Immature natural killer cell (primary cell): ENCODE measurements at places on chromosomes 6 and 20.

DNA sequence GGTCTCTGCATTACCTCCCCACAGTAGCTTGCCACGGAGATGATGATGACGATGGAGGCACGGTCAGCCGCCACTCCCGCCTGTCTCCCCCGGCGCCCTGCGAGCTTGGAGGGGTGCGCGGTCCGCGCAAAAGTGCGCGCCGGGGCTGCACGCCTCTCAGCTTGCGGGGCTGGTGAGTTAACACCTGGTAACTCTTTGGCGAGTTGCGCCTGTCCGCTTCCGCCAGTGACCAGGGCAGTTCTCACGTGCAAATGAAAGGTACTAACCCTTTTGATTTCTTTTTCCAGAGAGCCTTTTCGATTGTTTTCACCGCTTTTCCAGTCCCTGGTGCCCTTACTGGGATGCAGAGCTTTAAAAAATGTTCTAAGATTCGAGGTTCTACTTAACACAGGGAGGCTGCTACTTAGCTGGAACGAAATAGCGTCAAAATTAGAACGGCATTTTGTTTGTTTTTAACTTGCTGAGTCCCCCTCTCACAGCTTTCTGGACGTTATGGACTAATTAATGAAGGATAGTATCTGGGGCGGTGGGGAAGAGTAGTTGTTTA is 6.2 kb downstream of the GRIK2 start:
- no peak overlapping the region for H3K27ac ChIP-seq
- H3K36me3 ChIP-seq, result peaks cover 4% of the 10 kb centered on the region
- H3K4me3 ChIP-seq, result no peak overlapping the region
- H3K27me3 ChIP-seq, result peaks cover 3% of the 10 kb centered on the region

- H3K36me3 ChIP-seq, result no peaks in the 10 kb centered on the region
- H3K4me3 ChIP-seq, result no peak overlapping the region
- peaks cover 9% of the 10 kb centered on the region for H3K4me1 ChIP-seq
- peak; percentile 12 for DNase-seq
- peaks cover 12% of the 10 kb centered on the region for H3K27me3 ChIP-seq
- no peak overlapping the region for H3K27ac ChIP-seq
Measured at GRCh38 chr20:6765469-6766058, 1.9 kb upstream of the BMP2 start.

DNA sequence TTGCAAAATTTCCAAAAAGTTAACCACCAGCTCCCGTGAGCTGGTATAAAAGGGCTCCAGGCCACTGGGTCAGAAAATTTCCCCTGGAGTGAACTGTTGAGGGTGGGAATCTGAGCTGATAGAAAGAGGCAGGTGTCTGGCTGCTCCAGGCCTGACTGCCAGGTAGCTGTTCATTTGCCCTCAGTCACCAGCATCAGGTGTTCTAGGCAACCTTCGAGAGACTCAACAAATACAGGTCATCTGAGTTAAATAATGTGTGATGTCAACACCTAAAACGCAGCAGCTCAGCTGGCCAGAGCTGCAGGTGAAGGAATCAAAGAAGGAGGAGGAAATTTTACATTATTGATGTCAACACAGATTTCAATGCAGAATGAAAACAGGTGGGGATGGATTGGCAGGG is 46.7 kb downstream of the KCNK5 start:
- no peak overlapping the region for H3K27ac ChIP-seq
- H3K36me3 ChIP-seq, result no peaks in the 10 kb centered on the region

DNA sequence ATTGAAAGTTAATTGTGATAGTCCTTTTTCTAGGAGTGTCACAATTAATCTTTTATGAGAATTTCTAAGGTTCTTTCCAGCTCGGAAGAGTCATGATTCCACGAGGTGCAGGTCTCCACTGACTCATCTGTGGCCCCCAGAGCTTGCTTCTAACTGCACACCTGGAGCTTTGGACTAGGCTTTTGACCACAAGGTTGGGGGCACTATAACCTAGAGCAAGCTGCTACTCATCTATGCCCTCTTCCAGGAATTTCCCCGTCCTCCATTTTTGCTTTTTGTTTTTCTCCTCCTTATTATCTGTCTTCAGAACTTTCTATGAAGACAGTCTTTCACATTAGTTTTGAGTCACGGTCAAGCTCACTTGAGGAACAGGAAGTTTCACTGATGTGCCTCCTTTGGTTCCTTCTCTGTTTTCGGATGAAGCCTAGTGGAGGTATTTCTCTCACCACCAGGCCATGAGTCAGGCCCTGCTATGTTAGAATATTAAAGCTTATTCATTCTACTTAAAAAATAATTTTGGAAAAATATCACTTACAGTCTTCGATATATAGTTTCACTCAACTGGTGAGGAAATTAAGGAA is 119.2 kb upstream of the INSM1 start:
- no peaks in the 10 kb centered on the region for H3K4me1 ChIP-seq
- H3K27me3 ChIP-seq, result peaks cover 5% of the 10 kb centered on the region
- H3K27ac ChIP-seq, result no peak overlapping the region
- no peaks in the 10 kb centered on the region for H3K36me3 ChIP-seq

DNA sequence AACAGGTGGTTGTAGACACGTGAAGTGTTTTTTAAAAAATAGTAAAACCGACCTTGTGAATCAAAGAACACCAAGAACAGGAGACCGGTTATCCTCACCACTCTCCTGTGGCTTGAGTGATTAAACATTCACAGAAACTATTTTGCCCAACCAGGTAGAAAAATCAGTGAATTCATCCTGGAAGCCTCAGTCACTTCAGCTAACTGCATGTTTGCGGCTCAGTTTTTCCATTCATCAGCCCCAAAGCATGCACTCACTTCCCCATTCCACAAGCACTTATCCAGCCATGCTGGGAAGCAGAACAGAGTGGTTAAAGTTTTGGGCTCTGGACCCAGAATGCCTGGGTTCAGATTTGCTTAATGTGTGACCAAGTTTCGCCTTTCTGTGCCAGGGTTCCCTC is 2.4 kb downstream of the LRRN4 start:
- peaks cover 20% of the 10 kb centered on the region for H3K27me3 ChIP-seq
- H3K27ac ChIP-seq, result no peak overlapping the region
- peaks cover 7% of the 10 kb centered on the region for H3K36me3 ChIP-seq
- no peak overlapping the region for H3K4me3 ChIP-seq

DNA sequence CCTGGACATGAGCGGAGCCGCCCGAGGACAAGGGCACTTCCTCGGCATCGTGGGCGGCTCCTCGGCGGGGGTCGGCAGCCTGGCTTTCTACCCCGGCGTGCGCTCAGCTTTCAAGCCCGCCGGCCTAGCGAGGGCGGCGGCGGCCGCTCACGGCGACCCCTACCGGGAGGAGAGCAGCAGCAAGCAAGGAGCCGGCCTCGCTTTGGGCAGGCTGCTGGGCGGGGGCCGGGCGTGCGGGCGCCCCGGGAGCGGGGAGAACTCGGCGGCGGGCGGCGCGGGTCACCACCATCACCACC is 6.7 kb downstream of the PRDM13 start:
- H3K36me3 ChIP-seq, result no peaks in the 10 kb centered on the region
- H3K27me3 ChIP-seq, result peaks cover 14% of the 10 kb centered on the region
- DNase-seq, result no peak
- peak overlapping the region; percentile 79 for H3K4me3 ChIP-seq
- peaks cover 22% of the 10 kb centered on the region for H3K4me1 ChIP-seq

- H3K4me1 ChIP-seq, result peaks cover 53% of the 10 kb centered on the region
- peak overlapping the region; percentile 48 for H3K27ac ChIP-seq
- no peak for DNase-seq
Measured at GRCh38 chr20:32831982-32832381, 12.2 kb downstream of the MAPRE1 start.

DNA sequence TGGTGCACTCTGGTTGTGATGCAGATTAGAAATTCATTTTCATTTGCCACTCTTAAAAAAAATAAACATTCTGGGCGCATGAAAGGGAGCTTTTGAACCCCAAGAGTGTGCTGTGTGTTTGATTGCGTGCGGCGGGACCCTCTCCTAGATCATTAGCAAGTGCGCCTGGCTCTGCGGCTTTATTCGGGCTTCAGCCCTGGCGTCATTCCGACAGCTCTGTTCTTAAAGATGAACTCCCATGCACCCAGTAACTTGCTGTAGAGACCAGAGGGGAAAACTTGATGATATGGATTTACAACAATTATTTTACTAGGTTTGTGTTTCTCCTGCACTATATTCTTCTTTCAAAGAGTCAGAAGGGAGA is 48.9 kb upstream of the ARMC2 start:
- no peak overlapping the region for H3K27ac ChIP-seq
- no peak for DNase-seq
- H3K4me3 ChIP-seq, result peak overlapping the region; percentile 90
- no peaks in the 10 kb centered on the region for H3K36me3 ChIP-seq
- H3K4me1 ChIP-seq, result peaks cover 54% of the 10 kb centered on the region

DNA sequence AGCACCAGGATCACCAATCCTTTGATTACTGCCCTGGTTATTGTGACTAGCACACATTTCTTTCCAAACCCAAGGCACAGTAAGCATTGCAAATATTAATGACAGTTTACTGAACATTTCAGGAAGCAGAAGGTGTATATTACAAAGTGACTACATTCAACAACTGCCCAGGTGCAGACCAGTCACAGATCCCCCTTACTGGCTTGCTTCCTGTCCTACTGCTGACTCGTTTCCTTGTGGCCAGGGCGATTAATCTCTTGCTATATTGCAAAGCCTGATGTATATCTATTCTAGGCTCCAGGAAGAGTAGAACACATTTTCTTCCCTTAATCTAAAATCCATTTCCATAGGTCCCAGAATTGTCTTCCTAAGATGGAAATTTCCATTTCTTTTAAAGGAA is 77.2 kb upstream of the EPHA7 start:
- no peak overlapping the region for H3K4me3 ChIP-seq
- no peaks in the 10 kb centered on the region for H3K27me3 ChIP-seq
- no peak for DNase-seq
- H3K27ac ChIP-seq, result no peak overlapping the region
- H3K4me1 ChIP-seq, result no peaks in the 10 kb centered on the region

- no peaks in the 10 kb centered on the region for H3K27me3 ChIP-seq
- DNase-seq, result no peak
- no peaks in the 10 kb centered on the region for H3K4me1 ChIP-seq
- H3K27ac ChIP-seq, result no peak overlapping the region
- H3K36me3 ChIP-seq, result peaks cover 6% of the 10 kb centered on the region
Measured at GRCh38 chr20:29325304-29325640, 1932.2 kb upstream of the DEFB115 start.

- H3K27me3 ChIP-seq, result peaks cover 5% of the 10 kb centered on the region
- no peak for DNase-seq
- no peak overlapping the region for H3K27ac ChIP-seq
- no peak overlapping the region for H3K4me3 ChIP-seq
Measured at GRCh38 chr6:131379948-131380347, 193.1 kb upstream of the ARG1 start.

GRCh38 chr20:35269055-35269781 is 8.7 kb downstream of the MMP24OS start:
- peaks cover 16% of the 10 kb centered on the region for H3K36me3 ChIP-seq
- H3K27me3 ChIP-seq, result peaks cover 2% of the 10 kb centered on the region
- H3K4me1 ChIP-seq, result peaks cover 4% of the 10 kb centered on the region
- H3K4me3 ChIP-seq, result no peak overlapping the region
- peak; percentile 56 for DNase-seq
- peak overlapping the region; percentile 69 for H3K27ac ChIP-seq
